ENCODE measurements at places on chromosomes 6 and 20. TPM values are rescaled to one million over a fixed set of nuclear protein-coding genes. Genes with fewer than 3 reads are reported as not detected.

The UBR2 gene
- total RNA-seq, result 43.7 TPM

The HLA-F gene
- 16.4 TPM for total RNA-seq

The RING1 gene
- total RNA-seq, result 23.9 TPM

The UBD gene
- 0.22 TPM for total RNA-seq

The EGFL8 gene
- total RNA-seq, result 1.7 TPM

The LRRC73 gene
- 0.32 TPM for total RNA-seq

The NMBR gene
- not detected for total RNA-seq

Measured in articular chondrocyte of knee joint (primary cell).